WTC11 (cell line): ENCODE measurements at places on chromosomes 3 and 15.
A peak's percentile ranks its signal among the peaks of the same experiment; 100 is the strongest.

DNA sequence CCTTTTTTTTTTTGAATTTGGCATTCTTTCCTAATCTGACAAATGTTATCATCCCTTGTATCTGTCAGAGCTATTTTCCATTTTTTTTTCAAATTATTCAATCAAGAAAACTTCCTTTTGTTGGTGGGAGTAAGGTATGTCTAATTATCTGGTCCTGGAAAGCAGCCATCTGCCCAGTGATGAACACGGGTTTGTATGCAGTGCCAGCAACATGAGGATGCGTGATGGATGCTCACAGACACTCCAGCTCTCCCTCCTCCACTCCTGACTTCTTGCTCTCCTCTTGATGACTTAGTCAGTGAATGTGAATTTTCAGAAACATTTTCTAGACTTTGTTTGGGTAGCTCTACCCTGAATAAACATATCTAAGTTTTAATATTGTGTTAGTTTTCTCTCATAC is 79.2 kb downstream of the IL1RAP start:
- no peak for DNase-seq

DNA sequence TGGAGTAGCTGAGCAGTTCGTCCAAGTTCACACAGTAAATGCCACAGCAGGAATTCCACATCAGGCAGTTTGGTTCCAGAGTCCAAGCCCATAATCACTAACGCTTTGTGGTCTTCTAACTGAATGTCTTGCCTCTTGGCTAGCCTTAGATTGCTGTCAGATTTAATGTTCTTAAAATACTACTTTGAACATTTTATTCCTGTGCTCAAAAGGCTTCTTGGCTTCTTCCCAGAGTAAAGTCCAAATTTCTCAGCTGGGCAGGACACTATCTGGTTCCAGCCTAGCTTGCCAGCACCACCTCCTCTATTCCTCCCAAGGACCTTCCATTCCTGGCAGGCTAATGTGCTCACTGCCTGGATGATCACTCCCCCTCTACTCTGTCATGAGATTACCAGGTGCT is 256.9 kb downstream of the SQOR start:
- DNase-seq, result no peak

DNA sequence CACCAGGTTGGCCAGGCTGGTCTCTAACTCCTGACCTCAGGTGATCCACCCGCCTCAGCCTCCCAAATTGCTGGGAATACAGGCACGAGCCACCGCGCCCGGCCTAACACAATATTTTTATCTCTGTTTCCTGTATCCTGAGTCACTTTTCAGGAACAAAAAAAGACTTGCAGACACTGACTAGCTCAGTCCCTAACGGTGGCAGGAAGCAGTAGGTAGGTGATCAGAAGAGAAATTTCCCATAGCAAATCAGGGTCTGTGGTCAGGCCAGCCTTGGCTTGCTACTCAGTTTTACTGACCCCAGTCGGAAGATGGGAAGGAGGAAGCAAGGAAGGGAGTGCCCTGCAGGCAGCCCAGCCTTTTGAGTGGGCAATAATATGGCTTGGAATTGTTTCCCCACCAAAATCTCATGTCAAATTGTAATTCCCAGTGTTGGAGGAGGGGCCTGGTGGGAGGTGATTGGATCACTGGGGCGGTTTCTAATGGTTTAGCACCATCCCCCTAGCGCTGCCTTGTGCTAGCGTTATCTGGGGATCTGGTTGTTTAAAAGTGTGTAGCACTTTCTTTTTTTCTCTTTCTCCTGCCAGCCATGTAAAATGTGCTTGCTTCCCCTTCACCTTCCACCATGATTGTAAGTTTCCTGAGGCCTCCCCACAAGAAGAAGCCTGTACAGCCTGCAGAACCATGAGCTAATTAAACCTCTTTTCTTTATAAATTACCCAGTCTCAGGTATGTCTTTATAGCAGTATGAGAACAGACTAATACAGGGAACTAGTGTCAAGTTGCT is 19.5 kb upstream of the CDCP1 start:
- DNase-seq, result no peak

DNA sequence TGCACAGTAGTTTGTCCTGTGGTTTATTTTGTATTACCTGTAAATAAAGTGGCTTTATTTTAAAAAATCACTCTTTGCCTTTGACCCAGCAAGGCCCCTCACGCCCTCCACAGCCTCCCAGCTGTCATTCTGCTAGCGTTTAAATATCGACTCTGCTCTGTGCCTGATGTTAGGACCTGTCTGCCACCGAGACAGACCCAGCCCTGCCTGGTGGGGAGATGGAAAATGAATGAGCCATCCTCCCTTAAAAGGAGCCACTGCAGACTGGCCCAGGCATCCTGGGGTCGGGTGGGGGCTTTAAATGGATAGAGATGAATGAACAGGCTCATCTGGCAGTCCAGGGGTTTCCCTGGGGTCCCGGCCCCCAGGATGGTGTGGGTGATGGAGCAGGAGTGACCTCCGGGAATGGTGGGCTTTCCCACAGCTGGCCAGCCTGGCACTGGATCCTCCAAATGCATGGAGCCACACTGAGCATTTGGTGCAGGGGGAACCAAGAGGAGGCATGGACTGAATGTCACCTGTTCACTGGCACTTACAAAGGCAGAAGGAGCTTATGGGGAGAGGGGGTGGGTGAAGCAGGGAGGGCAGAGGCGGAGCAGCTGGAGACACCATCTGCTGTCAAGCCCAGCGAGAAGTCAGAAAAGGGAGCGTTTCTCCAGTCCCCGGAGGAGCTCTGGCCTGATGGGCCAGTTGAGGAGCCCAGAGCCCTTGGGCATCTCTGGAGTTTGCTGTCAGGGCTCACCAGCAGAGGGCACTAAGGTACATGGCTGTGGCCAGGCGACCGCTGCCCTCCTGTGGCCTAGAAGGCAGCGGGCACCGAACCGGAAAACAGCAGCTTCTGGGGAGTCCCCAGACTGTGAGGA is 11.9 kb downstream of the GRM2 start:
- DNase-seq, result peak; percentile 92

GRCh38 chr3:10228248-10228950 is 19.9 kb upstream of the TATDN2 start:
- DNase-seq, result no peak

GRCh38 chr3:152087153-152087552 is 181.6 kb upstream of the MBNL1 start:
- no peak for DNase-seq

GRCh38 chr3:21893242-21893641 is 142.2 kb upstream of the ZNF385D start:
- DNase-seq, result no peak

DNA sequence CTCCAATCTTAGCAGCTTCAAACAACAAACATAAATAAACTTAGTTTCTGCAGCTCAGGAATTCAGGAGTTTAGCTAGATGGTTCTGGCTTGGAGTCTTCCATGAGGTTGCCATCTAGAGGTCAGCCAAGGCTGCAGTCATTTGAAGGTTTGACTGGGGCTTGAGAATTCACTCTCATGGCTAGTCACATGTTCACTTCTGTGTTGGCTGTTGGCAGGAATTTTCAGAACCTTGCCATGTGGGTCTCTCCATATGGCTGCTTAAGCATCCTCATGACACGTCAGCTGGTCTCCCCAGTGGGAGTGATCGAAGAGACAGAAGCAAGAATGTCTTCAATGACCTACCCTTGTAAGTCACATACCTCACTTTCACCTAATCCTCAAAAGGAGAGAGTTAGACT is 269.2 kb upstream of the CNTN3 start:
- DNase-seq, result peak; percentile 12

DNA sequence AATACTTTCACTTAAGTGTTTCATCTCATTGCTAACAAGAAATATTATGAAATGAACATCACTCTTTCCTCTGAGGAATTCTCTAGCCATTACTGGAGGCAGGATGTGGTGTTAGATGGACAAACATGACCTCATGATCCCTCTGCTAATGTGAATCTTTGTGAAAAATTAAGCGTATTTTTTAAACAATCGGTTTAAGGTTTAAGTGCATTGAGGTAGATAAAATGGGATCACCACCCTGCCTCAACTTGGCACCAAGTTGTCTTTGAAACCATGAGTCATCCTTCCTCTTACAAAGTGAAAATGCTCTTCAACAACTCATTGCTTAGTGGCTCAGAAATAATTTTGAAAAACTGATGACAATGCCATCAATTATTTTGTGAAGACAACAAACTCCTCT is 76.0 kb upstream of the DCBLD2 start:
- DNase-seq, result no peak

DNA sequence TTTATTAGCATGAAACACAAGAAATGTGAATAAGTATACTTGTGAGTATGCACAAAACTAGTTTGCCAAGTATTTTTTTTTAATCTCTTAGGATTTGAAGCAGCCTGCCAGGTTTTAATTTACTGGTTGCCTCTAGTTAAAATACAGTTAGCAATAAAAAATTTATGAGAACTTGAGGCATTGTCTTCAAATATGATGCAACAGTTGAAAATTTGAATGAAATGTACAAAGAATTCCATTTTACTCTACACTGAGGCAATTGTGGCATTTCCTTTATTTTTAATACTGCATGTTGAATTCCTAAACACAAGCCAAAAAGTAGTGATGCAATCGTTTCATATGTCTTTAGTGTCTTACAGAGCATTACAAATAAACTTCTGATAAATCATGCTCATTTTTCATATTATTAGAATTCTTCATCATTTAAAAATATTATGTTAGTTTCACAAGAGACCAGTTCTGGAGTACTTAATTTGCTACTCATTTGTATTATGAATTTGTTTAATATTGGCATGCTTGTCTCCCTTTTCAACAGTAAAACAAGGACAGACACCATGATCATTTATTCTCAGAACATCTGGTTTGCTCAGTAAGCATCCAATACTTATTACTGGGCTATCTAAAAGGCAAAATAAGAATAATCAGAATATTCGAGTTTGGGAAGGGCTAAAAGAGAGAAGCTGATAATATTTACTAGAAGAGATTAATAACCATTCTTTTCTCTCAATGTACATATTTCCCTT is 124.8 kb upstream of the PTX3 start:
- no peak for DNase-seq

DNA sequence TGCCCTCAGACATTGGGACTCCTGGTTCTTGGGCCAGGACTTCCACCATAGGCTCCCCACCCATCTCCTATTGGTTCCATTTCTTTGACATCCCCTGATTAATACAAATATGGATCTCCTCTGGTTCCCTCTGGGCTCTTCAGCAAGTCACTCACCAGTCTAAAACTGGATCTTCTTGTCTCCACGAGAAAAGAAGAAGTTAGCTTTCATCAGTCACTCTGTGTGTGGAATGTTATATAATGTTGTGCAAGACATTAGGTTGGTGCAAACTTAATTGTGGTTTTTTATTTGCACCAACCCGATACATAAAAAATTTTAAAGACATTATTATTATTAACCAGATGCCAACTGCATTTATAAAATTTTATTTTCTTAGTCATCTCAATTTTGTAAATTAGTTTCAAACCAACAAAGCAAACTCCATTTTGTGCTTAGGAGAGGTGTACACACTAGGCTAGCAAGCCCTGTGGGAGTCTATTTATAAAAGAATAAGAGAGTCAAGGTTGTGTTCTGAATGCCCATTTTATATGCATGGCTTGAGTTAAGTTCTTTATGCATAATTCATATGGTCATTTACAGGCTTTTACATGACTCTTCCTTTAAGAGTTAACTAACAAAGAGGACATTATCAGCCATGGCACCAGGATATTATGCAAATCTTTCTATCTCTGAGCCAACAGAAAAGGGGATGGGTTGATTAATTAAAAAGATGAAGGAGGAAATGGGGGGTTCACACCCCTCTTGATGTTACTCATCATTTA is 35.1 kb upstream of the IL12A start:
- no peak for DNase-seq

- no peak for DNase-seq
These were observed 920 bp downstream of the SLC15A2 start for GRCh38 chr3:121895121-121895520.

DNA sequence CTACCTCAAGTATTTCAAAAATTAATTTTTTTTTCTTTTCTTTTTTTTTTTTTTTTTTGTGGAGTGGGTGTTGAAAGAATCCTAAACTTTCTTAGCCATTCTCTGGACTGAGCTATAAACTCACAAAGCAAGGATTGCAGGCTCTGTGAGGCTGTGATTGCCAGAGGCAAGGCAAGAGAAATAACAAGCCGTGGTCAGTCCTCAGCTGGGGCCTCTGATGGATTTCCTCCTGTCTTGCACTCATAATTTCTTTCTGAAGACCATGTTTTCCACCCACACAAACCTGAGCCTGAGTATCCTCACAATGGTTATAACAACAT is 1.3 kb downstream of the CX3CR1 start:
- DNase-seq, result no peak

DNA sequence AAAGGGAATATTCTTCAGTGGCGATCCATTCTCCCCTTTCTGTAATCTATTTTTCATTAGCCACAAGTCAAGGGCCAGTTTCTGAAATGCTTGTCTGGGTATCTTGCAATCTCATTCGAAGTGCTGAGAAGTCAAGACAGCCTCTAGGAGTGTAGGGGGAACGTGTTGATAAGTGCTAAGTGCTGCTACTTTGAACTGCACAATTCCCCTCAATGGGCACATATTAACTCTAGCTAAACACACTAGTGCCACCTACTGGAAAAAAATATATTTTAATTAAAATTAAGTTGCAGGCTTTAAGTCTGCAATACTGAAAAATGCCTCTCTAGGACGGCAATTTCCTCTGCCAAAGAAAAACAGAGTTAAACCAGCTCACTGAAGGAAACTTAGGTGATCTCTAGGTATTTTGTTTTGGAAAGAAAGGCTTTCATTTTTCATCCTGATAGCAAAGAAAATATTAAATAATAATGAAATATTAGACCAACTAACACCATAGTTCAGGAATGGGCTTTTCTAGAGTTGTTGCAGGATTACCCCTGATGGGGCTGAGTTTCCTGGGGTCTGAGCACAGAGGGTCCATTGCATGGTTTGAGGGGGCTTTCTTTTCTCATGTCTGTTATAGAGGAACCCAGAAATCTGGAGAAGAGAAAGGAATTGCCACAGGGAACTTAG is 181.9 kb upstream of the KBTBD8 start:
- no peak for DNase-seq

- no peak for DNase-seq
These were observed 14.9 kb downstream of the RTP1 start for GRCh38 chr3:187212196-187212545.

GRCh38 chr3:128411574-128412064 is 55.1 kb downstream of the DNAJB8 start:
- DNase-seq, result no peak

DNA sequence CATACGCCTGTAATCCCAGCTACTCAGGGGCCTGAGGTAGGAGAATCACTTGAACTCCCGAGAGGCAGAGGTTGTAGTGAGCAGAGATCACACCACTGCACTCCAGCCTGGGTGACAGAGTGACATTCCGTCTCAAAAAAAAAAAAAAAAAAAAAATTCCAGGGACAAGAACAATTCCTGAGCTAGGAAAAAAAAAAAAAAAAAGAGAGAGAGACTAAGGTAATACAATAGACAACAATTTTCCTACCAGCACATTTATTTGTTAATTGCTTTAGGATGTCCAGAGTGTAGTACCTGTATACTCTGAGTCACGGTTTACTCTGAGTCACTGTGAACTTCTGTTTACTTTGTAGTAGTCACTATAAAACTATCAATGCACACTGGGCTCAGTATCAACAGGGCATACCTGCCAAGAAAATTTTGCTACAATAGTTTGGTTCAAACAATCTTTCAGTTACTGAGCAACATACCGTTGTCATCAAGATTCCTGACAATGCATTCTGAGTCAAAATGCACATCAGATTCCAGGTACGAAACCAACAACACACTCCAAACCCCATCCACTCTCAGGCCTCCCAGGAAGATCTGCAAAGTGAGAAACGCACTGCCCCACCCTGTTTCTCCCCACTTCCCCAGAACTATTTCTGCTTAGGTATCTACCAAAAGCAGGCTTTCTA is 28.3 kb downstream of the IGF2BP2 start:
- DNase-seq, result no peak

- DNase-seq, result no peak
These were observed 81.3 kb upstream of the ABI3BP start for GRCh38 chr3:101074518-101074917.
